Breast epithelium (tissue), 4 donors: ENCODE measurements at places on chromosomes 1 and 21. TPM values are rescaled to one million over a fixed set of nuclear protein-coding genes. Genes with fewer than 3 reads are reported as not detected.

The PLA2G2F gene
- not detected for total RNA-seq

The CD1D gene
- total RNA-seq, result 1.8 TPM

GRCh38 chr1:163528710-163529348, 207.1 kb downstream of the NUF2 start:
- no peak for DNase-seq

DNA sequence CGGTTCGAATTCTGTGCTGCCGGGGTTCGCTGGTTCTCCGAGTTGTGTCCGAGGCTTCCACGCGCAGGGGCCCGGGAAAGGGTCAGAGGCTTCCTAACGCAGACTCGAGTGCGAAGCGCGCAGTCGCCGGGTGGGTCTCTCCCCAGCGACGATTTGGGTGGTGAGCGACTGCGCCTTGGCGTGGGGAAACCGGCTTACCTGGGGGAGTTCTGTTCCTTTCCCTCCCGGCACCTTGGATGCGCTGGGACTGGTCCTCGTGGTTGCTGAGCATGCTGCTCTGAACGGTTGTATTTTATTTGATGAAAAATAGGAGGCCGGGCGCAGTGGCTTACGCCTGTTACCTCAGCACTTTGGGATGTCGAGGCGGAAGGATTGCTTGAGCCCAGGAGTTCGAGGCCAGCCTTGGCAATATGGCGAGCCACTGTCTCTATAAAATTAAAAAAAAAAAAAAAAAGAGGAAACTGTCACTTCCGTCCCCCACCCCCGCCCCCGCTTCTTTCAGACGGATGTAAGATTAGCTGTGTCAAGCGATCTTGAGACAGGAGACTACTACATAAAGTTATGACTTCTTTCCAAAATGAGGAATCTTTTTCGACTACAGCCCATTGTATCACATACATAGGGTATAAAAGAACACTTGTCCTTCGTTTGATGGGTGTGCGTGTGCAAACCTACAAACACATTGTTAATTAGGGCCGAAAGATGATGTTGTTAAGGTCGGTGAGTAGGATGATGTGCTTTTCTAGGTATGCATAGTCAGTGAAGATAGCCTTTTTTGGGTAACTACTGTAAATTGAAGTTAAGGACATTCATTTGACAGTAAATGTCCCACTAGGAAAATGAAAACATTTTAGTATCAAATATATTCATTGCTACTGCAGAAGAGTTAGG, at the start of gene CCDC18:
Gene CCDC18, plus strand, starts transcription at position 2 of the 891 bp plus-strand sequence. CDS start 2,638 bp downstream, outside the sequence.
- no peak for DNase-seq

DNA sequence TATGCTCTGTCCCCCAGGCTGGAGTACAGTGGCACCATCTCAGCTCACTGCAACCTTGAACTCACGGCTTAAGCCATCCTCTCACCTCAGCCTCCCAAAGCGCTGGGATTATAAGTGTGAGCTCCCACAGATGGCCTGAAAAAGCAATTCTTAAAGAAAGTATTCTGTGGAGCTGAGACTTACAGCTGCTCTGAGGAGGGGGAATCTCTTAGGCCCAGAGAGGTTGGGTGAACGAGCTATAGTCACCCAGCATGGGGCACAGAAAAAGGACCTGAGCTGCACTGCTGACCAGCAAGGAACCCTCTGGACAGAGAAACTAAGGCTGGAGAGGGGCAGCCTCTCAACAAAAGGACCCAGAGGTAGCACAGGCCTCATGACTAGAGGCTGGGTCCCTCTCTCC, 1.3 kb downstream of the PAQR7 start:
- no peak for DNase-seq

The MAN1A2 gene
- 52.8 TPM for total RNA-seq

DNA sequence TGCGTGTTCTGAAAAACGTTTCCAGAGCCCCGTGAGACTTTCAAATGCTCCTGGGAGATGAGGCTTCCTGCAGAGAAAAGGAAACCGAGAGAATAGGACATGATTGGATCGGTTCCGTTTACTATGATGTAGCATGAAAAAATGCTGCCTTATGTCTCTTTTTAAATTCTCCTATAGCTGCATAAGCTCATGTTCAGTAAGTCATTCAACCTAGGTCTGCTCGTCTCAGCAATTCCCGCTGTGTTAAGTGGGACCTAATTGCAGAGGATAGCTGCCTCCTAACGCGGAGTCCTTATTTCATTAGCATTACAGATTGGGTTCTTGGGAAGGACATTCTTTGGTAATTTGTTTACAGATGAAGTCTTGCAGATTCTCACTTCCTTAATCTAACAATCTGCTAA, 165.3 kb downstream of the GALNT2 start:
- no peak for DNase-seq

The HFM1 gene
- total RNA-seq, result 4.6 TPM
